Pancreas (tissue), 10 donors: ENCODE measurements at places on chromosomes 3 and 15.

GRCh38 chr15:73632670-73633058 is 525 bp downstream of the NPTN start:
- no peak for DNase-seq

DNA sequence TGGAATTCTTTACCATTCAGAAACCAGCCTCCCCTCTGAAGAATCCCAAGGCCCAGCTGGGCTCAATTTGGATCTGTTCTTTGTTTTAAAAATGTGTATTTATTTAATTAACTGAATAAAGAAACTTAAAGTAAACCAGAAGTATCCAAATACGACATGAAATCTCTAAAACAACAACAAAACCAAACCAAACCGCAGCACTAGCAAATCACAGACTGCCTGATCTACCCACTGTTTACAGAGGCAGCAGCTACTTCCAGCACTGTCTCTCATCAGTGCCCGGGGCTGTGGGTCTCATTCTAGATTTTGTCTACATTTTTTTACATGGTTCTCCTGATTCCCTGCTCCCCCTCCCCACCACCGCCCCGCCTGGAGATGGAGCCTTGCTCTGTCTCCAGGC is 2.3 kb downstream of the FLNB start:
- no peak for DNase-seq

DNA sequence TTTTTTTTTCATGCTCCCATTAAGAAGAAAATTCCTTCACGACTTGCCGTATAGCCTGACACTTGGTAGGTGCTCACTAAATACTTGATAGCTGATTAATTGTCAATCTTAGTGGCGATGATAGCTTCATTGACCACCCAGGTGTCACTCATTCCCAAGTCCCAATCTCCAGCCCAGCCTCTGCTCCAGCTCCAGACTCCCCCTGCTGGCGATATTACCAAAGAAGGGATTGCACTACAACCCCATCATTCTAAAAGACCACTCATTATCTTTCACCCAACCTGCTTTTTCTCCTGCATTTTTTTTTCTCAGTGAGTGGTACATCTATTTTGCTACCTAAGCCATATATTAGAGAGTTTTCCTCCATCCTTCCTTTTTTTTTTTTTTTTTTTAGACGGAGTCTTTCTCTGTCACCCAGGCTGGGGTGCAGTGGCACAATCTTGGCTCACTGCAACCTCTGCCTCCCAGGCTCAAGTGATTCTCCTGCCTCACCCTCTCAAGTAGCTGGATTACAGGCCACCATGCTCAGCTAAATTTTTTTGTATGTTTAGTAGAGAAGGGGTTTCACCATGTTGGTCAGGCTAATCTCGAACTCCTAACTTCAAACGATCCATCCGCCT is 19.5 kb upstream of the COMMD2 start:
- DNase-seq = no peak

DNA sequence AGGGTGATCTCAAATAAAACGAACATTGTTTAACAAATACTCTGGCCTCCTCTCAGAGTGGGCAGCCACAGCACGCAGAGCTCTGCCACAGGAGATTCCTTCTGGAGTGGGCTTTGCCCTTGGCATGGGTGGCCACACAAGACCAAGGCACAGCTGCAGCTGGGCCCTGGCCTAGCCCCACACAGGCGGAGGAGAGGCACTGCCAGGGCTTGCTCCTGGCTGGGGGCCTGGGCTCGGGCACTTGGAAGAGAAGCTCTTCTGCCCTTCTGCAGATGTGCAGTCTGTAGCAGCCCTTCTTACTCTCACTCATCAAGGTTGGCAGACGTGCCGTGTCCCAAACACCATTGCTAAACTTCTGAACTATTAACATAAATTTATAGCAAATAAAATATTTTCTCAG is 67.2 kb downstream of the CRTC3 start:
- no peak for DNase-seq

- DNase-seq = no peak
Measured at GRCh38 chr15:50280271-50280670, 14.7 kb upstream of the HDC start.

GRCh38 chr3:134667406-134667805 is 16.6 kb upstream of the KY start:
- DNase-seq = no peak

- DNase-seq = no peak
Measured at GRCh38 chr3:131031660-131032059, 5.0 kb downstream of the NEK11 start.

DNA sequence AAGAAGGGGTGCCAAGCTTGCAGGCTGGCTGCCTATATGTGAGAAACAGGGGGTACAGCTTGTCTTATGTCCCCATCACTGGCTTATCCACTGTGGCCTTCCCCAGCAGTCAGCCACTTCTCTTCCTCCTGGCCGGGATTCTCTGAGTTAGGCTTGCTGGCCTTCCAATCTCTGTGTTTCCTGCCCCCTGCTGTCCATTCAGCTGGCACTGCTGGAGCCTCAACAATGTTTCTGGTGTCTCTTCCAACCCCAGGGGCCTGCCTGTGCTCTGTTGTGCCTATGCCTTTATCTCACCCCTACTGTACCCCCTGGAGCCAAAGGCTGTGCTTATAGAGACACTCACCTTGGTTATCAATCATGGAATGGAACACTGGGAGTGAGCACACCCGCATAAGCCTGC is 36.5 kb downstream of the ANAPC13 start:
- DNase-seq = no peak

GRCh38 chr3:32460031-32460749 is 42.5 kb downstream of the CMTM6 start:
- DNase-seq = no peak

GRCh38 chr15:50350621-50351020 is 4.4 kb downstream of the GABPB1 start:
- DNase-seq = no peak

DNA sequence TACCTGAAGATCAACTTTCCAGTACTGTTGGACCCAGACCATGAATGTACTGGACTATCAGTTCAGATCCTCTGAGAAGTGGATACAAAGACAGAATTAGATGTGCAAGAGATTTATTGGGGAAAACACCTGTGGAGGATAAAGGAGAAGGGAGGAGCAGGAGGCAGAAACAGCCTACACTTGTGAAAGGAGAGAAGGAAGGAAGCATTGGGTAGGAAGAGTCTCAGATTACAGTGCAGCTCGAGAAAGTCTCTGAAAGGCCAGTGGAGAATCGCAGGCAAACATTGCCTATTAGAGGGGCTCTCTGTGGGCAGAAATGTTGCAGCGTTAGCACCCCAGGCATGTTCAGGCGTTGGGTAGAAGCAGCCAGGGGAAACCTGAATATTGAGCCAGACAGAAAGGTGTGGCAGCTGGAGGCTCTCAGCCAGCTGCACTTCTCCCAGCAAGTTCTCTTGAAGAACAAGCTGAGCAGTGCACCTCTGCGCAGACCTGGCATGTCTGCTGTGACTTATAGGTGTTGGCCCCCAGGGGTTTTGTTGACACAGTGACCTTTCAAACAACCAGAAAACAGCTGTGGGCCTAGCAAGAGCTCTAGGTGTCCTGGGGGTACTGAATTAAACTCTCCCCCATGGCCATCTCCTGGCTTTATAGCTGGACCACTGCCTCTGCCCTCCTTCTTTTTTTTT is 7.0 kb downstream of the CHST14 start:
- DNase-seq = no peak

- no peak for DNase-seq
Measured at GRCh38 chr3:50450209-50450921, 53.1 kb downstream of the CACNA2D2 start.

GRCh38 chr3:13254028-13254951 is 165.8 kb downstream of the NUP210 start:
- DNase-seq = no peak

GRCh38 chr3:88509582-88509981 is 359.8 kb downstream of the C3orf38 start:
- DNase-seq = no peak

- peak; percentile 68 for DNase-seq
Measured at GRCh38 chr3:26281284-26281985, 341.1 kb upstream of the LRRC3B start.

DNA sequence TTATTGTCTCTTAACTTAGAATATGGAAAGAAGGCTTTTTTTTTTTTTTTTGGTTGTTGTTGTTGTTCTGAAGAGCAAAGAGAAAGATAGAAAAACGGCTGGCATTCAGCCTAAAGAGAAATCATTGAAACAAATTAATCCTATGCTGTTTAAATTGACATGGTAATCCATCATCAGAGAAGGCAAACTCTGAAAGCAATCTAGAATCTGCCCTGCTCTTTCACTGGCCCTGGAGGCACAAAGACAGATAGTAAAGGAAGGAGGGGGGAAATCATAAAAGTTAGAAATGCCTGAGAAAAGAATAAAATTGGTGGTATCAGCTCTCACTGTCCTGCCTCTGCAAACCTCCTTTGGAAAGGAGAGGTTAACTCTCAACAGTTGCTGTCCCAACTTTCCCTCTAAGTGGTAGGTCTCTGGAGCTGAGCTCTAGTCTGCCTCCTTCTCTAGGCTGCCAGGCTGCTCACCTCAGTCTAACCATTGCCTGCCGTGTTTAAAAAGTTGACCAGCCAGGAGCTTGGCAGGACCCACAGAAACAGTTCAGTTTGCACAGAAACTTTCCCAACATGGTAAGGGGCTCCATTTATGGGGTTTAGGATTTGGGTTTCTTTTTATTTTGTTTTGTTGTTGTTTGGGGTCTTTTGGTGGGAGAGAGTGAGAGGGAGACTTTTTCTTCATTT is 13.4 kb upstream of the NR2F2 start:
- no peak for DNase-seq

DNA sequence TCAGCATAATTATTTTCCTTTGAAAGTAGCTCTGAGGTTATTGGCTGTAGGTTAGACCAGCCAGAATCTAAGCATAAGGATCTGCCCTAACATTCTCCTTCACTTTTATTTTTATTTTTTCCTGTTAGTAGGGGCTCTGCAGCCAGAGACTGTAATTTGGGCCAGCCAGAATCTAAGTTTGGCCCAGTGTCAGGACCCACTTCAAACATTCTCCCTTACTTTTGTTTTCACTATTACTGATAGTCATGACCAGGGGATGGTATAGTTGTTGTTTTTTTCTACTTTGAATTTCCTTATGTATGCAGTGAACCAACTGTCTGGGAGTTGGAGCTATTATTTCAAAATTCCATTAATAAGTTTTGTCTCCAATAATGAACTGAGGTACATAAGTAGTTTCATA is 121.0 kb upstream of the MBNL1 start:
- DNase-seq = no peak

GRCh38 chr3:190498293-190498692 is 15.6 kb upstream of the IL1RAP start:
- no peak for DNase-seq

DNA sequence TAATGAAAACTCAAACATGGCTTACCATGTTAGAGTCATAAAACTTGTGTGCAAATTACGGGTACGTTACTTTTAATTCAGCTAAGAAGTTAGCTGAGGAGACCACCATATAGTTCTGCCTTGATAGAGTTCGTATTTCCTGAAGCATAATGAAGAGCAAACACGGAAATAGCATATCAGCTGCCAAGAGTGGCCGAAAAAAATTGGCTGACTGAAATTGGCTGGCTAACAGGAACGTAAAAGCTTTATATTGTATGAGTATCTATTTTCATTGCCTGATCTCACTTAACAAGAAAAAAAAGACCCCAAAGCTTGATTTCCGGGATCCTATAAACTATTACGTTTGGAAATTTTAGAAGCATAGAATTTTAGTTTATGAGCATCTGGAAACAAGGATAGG is 1222.9 kb downstream of the ZPLD1 start:
- no peak for DNase-seq

DNA sequence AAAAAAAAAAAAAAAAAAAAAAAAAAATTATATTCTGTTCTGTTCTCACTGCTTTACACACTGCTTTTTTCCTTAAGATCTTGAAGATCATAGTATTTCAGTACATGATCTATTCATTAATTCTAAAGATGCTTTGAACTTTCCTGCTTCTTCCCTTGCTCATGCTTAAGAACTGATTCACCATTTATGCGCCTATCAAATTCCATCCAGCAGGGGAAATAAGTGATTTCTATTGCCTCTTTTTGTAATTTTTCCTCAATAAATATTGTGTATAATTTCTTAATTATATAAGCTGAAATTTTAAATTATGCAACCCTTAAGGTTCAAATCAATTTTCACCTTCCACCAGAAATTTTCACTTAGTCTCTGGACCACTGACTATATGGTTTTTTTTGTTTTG is 10.6 kb downstream of the DENND6A start:
- DNase-seq = no peak

DNA sequence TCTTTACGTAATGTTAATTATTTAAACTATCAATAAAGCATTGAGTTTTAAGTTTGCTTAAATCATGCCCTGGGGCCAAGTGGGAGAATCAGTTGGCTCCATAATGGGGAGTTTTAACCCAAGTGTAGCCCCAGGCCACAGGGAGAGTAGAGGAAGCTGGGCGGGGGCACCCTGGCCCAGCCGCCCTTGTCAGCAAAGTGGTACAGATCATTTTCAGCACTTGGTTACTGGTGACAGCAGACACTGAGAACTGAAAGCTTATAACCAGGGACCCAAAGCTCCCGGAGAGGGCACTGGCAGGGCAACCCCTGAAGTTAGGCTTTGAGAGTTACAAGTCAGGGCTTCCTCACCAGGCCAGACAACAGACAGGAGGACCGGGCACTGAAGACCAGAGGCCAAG is 90.6 kb downstream of the SEMA5B start:
- DNase-seq = no peak

DNA sequence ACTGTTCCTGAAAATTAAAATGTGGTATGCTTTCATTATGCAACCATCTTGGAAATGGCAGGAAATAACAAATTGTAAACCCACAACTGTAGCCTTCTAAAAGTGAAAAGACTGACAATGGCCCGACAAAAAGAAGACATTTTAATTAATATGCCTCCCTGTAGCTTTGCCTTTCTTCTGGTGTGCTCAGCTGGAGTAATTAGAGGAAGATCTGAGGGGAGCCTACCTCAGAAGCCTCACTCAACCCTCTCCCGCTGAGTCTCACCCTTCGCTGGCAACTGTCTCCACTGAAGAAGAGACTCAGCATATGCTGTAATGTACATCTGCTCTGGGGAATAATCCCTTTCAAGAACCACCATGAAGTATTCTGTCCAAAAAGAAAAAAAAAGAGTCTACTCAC is 104.7 kb upstream of the SETMAR start:
- no peak for DNase-seq

- DNase-seq = no peak
Measured at GRCh38 chr3:15403495-15403894, 23.8 kb downstream of the METTL6 start.

GRCh38 chr15:85414495-85414894 is 34.1 kb downstream of the AKAP13 start:
- no peak for DNase-seq

- DNase-seq = no peak
Measured at GRCh38 chr15:47787875-47788274, 70.6 kb downstream of the SEMA6D start.
